ENCODE measurements at places on chromosomes 1 and 21.

- no peak for DNase-seq
Measured at GRCh38 chr1:40877698-40878097, 15.5 kb upstream of the CITED4 start.

DNA sequence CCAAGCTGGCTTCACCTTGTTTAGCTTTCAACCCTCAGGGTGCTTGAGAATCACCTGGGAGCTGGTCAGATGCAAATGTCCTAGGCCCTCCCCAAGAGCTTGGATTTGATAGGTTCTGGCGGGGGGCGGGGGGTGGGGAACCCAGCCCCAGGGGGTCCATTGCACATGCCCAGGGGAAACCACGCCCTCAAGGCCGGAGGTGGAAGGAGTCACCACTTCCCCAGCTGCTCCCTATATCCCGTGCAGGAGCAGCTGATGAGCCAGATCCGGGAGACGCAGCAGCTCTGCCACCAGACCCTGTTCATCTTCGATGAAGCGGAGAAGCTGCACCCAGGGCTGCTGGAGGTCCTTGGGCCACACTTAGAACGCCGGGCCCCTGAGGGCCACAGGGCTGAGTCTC is 5.8 kb downstream of the TOR3A start:
- no peak for DNase-seq

GRCh38 chr1:24870551-24871195 is 59.4 kb downstream of the RUNX3 start:
- no peak for DNase-seq

- no peak for DNase-seq
Measured at GRCh38 chr21:44505673-44506278, 34.2 kb downstream of the KRTAP10-1 start.

DNA sequence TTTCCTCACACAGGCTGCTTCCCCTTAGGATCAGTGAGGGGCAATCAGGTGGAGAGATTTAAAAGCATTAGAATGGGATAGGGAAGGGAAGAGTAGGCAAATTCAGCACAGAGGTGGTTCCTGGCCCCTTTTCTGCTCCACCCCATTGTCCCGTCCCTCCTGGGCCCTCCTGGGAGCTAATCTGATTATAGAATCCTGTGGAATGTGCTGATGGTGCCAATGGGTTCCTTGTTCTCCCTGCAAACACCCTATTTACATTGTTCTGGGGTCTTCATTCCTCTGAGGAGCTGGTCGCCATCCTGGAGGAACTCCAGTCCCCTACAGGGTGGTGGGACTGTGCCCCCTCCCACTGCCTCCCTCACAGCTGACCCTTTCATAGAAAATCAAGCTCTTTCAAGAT is 34.4 kb upstream of the LRP8 start:
- no peak for DNase-seq
